ENCODE measurements at places on chromosomes 1 and 21.
A peak's percentile ranks its signal among the peaks of the same experiment; 100 is the strongest.

DNA sequence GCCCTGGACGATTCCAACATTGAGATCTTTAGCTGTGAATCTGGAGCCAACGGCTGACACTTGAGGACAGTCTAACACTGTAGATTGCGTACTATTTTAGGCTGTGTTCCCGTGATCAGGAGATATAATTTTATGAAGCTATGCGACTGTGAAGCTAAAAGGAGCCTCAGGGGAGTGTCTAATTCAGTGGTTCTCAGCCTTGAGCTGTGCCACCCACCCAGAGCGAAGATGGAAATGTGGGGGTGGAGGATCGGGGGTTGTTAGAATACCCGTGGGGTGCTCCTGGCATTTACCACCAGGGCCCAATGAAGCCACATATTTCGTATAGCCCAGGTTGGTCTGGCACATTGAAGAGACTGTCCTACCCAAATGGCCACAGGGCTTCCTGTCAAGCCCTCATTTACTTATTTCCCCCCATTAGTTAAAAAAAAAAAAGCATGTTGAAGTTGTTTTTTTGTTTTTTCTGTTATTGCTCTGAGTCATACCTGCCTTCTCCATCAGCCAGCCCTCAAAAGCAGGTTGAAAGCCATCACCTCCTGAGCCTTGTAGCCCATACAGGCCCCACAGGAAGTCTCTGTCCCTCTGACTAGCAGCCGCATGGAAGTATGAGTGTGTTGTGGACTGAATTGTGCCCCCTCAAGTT is 141.7 kb downstream of the GALNT2 start:
- DNase-seq = no peak

DNA sequence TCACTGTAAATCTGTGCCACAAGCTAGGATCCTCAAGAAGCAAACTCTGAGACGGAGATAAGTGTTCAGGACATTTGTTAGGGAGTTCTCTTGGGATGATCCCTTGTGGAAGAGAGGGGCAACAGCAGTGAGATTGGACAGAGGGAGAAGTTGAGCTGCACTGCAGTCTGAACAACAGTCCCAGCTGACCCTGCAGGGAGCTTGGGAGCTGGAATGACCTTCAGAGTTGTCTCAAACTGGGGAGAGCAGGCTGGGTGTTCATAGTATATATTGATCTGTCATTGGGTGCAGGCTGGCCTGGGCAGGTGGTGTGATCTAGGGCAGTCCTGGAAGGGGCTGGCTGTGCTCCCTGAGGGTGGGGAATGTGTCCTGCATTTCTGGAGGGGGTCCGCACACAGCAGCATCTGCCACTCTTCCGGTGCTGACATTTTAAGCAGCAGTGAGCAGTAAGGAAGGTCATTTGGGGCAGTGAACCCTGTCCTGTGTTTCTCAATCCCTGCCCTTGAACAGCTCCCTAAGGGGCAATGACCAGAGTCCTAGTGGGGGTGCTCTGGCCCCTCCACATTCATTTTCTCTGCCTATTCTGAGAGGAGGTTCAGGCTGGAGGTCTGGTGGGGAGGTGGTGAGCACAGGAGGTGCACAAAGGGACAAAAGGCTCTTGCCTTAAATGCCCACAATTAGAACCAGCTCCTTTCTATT is 90.2 kb upstream of the PPM1J start:
- no peak for DNase-seq

DNA sequence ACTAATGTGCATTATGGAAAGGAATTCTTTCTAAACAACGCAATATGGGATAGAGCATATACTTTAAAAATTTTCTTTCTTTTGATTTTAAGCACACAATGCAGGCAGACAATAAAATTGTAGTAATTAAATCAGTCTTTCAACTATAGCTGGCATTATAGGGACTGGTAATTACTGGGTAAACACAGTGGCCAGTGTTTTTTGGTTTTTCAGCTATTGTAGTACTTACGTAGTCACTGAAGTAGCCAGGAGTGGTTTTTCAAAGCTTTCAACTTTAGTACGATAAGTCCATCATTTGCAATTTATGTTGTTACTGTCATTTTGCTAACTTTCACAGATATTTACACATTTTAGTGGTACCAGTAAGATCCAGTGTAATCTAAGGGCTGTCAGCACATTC is 50.6 kb downstream of the RAB3GAP2 start:
- DNase-seq = no peak

GRCh38 chr1:164716992-164717703 is 158.2 kb downstream of the PBX1 start:
- peak; percentile 89 for DNase-seq

DNA sequence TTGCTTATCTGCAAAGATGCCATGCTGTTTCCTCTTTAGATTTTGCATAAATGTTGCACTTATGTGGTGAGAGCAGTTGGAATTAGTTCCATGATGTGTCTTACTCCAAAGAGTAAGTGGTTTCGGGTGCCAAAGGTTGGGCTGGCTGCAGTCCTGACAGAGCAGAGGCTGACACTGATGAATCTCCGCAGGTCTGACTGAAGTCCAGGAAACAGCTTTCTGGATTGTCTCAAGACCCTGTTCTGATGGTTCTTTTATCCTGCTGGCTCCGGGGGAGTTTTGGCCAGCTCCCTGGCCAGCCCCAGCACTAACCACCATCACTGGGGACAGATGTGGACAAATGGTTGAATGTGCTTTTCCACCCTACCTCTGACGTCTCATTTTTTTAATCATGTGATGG is 207.2 kb upstream of the KIAA0040 start:
- DNase-seq = no peak

DNA sequence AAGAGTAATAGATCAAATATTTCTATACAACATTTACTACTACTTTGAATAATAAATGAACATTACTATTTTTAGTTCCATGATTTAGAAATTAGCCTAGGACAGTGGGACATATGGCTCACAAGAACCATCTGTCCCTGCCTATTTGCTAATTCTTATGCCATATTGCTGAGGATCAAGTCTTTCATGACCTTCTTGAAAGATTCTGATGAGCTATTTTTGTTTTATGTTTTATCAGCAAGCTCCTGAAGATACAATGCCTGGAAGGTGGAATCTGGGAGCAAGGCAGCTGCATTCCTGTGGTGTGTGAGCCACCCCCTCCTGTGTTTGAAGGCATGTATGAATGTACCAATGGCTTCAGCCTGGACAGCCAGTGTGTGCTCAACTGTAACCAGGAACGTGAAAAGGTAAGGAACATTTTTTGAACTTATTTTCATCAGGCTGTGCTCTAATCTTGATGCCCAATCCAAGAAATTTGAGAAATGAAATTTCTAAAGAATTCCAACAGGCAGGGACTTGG is 326.7 kb downstream of the PAPPA2 start:
- no peak for DNase-seq

GRCh38 chr1:201982623-201983379 is at the start of gene RNPEP:
Gene RNPEP, plus strand, starts transcription at chr1:201982648. Its CDS starts 19 bp downstream, at chr1:201982667.
- peak; percentile 87 for DNase-seq

DNA sequence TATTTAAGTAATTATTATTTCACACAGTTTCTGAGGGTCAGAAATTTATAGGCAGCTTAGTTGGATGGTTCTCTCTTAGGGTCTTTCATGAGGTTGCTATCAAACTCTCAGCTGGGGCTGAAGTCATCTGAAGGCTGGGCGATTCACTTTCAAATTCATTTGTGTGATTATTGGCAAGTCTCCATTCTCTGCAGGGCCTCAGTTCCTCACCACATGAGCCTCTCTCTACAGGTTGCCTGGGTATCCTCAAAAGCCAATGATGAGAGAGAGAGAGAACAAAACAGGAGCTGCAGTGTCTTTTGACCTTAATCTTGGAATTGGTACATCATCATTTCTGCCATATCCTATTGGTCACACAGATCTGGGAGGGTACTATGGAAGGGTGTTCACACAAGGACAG is 29.6 kb upstream of the COG2 start:
- no peak for DNase-seq

- no peak for DNase-seq
Observed at GRCh38 chr1:177755851-177756560, 213.9 kb downstream of the SEC16B start.

- DNase-seq = no peak
Observed at GRCh38 chr1:235822685-235823084, 44.0 kb downstream of the LYST start.

- DNase-seq = no peak
Observed at GRCh38 chr1:22104865-22105437, 37.9 kb downstream of the WNT4 start.

- DNase-seq = no peak
Observed at GRCh38 chr1:117401761-117402160, 34.5 kb downstream of the MAN1A2 start.

DNA sequence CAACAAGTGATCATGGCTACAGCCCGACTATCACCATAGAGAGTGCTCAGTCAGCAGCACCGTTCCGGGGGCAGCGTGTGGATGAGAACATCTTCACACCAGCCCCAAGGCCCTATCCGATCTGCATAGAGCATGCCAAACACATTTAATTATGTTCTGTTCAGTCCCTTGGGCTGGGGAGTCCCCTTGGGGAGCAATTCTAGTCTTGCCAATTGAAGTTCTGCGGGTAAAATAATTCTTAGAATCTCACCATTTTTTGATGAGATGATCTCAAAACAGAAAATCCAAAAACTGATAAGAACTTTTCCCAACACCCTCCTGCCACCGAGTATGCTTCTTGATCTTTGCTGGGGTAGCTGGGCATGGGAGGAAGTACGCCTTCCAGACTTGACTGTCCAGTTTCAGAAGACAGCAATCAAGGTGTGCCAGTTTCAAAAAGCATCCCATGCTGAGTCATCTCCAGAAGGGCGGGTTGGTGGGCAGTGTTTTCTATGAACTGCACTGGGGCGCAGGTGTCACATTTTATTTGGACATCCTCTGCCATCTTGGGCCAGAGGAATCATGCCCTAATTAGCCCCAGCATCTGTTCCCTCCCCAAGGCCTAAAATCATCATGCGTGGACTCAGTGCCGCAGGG is 20.8 kb upstream of the PTPRF start:
- no peak for DNase-seq

GRCh38 chr1:234896477-234897389 is 231.9 kb downstream of the TOMM20 start:
- no peak for DNase-seq

DNA sequence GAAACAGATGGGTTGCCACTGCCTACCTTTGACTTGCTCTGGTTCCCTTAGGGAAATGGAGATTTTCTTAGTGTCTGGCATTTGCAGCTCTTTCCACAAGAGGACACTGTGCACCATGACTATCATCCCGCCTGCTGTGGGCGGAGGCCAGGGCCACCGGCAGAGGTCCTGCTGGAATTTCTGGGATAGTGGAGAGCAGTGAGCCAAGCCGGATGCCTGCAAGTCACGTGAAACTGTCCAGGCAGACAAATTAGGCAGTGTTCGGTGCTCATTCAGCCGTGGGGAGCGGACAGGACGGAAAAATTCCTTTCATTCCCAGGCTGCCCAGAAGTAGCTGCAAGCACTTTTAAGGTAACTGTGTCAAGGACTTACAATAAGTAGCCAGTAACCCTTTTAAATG is 43.4 kb downstream of the IGSF5 start:
- DNase-seq = no peak

- DNase-seq = no peak
Observed at GRCh38 chr1:205812271-205812877, 624 bp downstream of the SLC41A1 start.

- no peak for DNase-seq
Observed at GRCh38 chr21:31592963-31593560, 66.4 kb upstream of the SOD1 start.

DNA sequence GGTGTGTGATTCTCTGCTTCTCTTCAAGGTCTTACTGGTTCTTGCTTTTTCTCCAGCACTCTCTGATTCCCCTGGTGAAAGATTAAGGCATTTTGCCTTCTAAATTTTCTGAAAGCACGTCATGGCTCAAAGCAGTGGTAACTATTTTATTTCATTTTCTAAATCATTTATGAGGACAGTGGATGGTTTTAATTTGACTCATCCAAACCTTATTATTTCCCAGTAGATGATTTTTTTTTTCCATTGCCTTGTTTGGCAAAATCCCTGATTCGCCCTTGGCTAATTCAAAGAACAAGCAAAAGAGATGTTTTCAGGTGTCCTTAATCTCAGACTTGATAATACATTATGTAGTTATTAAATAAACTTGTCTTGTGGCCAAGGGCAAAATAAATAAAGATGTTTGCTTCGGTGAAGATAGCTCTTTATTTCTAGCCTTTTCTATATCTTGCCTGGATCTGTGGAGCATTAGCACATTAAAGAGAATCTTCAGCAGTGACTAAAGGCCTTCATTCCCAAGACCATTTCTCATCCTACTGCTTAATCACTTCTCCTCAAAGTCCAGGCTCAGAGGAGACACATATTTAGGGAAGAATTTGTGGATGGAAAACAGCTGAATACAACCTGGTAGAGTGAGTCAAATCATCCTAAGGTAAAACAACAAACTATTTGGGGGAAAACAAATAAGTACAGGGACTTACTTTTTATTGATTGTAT is 359.8 kb downstream of the DUSP10 start:
- DNase-seq = no peak

DNA sequence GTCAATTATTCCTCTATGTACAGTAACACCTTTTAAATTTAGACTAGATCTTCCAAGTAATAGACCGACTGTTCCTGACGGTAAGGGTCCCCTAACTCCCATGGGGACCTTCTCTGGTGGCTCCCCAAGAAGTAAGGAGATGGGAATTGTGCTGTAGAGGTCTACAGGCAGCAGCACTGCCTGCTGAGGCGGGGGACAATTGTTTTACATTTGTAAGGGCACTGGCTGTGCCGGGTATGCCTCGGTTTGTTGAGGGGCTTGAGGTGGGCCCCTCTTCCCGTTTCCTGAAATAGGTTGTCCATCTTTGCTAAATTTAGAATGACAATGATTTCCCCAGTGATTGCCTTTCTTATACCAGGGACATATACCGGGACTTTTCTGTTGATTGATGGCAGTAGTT is 13.1 kb upstream of the L1TD1 start:
- DNase-seq = no peak

DNA sequence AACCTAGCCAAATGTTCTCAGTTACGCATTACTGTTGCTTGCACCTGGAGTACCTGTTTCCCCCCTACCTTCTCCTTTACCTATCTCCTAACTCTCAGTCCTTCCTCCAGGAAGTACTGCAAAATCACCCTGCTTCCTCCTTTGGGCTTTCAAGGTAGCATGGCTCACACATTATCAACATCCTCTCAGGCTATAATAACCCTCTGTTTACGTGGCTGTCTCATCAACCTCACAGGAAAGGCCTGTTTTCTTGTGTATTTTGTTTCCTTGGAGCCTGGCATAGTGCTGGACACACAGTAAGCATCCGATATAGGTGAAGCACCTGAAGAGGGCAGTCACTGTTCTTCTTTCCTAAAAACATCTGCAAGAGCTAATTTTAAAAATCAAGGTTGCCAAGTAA is 32.7 kb upstream of the ANGPTL7 start:
- DNase-seq = no peak

All from inflammatory macrophage treated with lipopolysaccharide for 4 hours (primary cell).